ENCODE measurements at places on chromosomes 6 and 20. TPM values are rescaled to one million over a fixed set of nuclear protein-coding genes. Genes with fewer than 3 reads are reported as not detected.

The TTLL9 gene
- total RNA-seq: 0.34 TPM

The C6orf58 gene
- not detected for total RNA-seq

The TP53INP2 gene
- 1.1 TPM for total RNA-seq

The CRISP2 gene
- not detected for total RNA-seq

The PHACTR3 gene
- total RNA-seq: 0.22 TPM

The NKX2-2 gene
- not detected for total RNA-seq

The ZC3H12D gene
- 0.03 TPM for total RNA-seq

The LY6G5B gene
- 2.8 TPM for total RNA-seq

The RALGAPA2 gene
- 22.8 TPM for total RNA-seq

The PGC gene
- not detected for total RNA-seq

The CDSN gene
- not detected for total RNA-seq

The ADA gene
- 52.5 TPM for total RNA-seq

The CLPSL1 gene
- not detected for total RNA-seq

The SRC gene
- 15.4 TPM for total RNA-seq

The ADGB gene
- not detected for total RNA-seq

The AVP gene
- total RNA-seq: not detected
